ENCODE measurements at places on chromosomes 16 and 17.

DNA sequence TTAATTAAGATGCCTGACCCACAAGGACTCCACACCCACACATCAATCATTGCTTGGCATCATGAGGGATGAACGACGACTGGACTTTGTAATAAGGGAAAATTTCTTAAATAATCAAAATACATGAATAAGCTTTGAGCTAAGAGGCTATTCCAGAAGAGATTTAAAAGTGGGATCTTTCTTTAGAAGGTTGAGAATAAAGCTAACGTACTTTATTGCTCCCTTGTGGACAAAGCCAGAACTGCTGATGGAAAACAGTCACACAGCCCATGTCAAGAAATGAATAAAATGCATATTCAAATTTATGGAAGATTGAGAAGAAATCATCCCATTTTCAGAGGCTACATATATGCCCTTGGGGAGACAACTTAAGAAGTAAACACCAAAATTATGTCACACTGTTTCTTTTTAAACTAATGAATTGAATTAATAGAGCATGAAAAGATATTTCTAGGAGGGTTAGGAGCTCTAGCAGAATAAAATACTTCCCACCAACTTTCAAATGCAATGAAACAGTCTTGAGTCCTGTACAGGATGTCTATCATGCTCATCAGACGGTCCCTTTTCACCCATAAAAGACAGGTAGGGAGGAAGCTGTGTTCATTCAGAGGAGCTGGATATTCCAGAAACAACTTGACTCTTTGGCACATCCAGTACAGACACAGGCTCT, 60.2 kb upstream of the PHOSPHO1 start:
- no peak for DNase-seq

GRCh38 chr16:57799600-57800199, 2.6 kb downstream of the KIFC3 start:
- DNase-seq: peak; percentile 74

DNA sequence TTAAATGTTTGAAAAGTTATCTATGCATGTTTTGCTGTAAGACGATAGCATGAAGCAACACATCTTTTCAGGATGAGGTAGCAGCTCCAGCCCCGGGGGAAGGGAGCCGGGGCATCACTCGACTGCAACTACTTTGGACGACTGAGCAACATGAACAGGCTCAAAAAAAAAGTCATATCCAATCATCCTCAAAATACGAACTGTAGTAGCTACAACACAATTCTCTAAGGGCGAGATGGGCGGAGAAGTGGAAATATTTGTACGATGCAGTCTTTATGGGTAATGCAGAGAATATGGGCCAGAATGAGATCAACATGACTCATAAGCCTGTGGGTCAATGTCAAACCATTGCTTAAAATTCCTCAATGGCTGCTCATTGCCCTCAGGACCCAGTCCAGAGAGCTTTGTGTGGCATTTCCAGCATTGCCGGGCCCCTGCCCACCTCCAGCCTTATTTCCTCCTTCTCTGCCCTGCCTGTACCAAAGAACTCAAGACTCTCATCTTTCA, 17.7 kb upstream of the SMURF2 start:
- no peak for DNase-seq

- DNase-seq: peak; percentile 70
Measured at GRCh38 chr16:29126057-29126494, 141.2 kb downstream of the LAT start.

DNA sequence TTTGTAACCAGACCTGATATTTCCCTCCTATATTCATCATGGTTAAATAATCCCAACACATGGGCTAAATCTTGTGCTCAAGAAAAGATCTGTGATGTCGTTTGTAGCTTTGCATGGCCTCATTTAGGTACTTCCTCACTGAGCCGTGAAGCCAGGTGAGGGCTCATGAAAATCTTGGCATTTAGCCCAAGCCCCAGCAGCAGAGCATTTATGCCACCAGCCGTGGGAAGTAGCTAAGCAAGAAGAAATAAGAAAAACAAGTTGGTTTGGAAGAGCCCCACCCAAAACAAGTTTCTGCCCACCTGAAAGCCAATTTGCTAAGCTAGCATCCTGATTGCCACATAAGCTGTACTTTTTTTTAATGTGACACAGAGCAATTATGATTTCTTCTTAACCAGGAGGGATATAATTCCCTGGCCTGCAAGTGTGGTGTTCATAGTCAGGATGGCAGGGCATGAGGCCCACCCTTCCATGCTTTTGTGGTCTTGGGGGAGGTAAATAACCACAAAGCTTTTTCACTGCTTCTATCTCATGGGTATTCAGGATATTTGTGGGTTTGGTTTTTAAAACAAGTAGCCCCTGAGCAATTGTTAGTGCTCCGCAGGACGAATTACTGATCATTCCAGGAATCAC, 10.5 kb downstream of the TMIGD1 start:
- no peak for DNase-seq

- peak; percentile 95 for DNase-seq
Measured at GRCh38 chr16:67480833-67481560, at the start of gene ATP6V0D1. Gene ATP6V0D1, minus strand, starts transcription at chr16:67481157. Its CDS starts 71 bp downstream, at chr16:67481086.

DNA sequence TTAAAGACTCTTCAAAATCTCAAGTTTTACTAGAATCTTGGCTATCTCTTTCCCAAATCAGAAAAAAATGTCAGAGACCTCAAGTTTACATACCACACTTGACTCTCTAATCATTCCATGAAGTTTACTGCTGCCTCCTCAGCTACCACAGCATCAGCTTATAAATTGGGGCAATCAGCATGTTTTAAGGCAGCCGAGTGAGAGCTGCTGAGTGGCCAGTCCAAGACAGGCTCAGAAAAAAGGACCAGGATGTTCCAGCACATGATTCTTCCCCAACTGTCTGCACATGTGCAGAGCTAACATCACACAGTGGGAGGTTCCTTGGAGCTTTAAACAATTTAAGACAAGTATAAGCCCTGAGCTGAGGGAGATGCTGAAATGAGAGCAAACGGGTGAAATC, 140.6 kb upstream of the NUDT7 start:
- DNase-seq: no peak

DNA sequence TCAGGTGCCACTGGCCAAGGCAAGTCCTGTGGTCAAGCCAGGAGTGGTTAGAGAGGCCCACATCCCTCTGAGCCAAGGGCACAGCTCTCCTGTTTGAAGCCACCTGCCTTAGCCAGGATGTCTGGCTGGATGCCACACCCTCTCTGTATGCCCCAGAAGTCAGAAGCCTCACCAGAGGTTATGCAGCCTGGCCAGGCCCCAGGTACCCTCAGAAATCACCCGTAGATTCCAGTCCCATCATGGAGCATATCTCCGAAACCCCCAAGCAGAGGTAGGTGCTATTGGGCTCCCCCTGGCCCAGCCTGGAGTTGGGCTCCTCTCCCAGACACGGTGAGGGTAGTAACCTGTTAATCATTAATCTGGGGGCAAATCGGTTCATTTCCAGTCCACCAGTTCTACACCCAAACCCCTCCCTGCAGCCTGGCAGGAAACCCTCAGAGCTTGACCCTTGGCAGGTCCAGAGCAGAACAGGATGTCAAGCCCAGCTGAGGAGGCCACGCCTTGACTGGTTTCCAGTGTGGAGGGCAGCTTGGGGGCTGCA, 60.6 kb upstream of the TMEM97 start:
- DNase-seq: no peak

DNA sequence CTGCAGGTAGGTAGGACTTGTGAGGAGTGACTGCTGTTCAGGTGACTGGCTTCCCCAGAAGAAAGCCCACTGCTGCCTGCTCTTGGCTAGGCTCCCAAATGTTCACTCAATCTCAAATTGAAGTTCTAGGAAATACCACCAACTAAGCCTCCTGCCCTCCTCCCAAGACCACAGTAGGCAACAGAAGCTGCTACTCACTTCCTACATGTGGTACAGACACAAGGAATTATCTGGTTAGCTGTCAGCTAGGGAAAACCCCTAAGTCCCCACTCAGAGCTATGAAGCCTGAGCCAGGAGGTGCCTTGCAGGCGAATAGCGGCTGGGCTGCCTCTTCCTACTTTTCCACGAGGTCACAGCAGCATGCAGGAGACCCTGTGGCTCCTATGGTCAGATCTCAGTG, 4.9 kb downstream of the FBXO39 start:
- DNase-seq: no peak

GRCh38 chr17:74393346-74393942, 26.1 kb downstream of the GPR142 start:
- DNase-seq: no peak

DNA sequence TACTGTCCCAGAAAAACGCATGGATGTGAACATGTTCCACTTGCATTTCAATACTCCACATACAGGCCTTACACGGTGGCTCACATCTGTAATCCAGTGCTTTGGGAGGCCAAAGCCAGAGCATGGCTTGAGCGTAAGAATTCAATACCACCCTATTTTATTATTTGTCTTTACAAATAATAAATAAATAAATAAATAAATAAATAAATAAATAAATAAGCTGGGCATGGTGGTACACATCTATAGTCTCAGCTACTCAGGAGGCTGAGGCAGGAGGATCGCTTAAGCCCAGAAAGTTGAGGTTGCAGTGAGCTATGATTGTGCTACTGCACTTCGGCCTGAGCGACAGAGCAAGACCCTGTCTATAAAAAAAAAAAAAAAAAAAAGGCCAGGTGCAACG, 53.9 kb downstream of the PLXDC1 start:
- DNase-seq: no peak

GRCh38 chr16:51062039-51062438, 89.0 kb downstream of the SALL1 start:
- DNase-seq: no peak

DNA sequence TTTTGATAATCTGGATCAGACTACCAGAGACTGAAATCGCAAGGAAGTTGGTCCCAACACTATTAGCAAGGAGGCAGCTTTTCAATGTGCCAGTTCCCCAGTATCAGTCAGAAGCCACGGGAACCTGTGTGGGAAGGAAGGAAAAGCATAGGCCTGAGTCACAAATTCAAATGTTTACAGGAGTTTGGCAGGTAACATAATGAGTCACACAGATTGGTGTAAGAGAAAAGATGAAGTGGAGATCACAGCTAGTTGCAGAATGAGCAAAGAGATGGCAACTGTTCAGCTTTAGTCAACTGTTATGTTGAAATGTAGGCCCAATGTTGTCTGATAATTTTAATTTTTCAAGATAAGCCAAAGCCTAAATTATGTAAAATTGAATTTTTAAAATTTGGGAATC, 28.1 kb upstream of the ITGA2B start:
- no peak for DNase-seq

- no peak for DNase-seq
Measured at GRCh38 chr16:1770328-1771187, 785 bp downstream of the NME3 start.

DNA sequence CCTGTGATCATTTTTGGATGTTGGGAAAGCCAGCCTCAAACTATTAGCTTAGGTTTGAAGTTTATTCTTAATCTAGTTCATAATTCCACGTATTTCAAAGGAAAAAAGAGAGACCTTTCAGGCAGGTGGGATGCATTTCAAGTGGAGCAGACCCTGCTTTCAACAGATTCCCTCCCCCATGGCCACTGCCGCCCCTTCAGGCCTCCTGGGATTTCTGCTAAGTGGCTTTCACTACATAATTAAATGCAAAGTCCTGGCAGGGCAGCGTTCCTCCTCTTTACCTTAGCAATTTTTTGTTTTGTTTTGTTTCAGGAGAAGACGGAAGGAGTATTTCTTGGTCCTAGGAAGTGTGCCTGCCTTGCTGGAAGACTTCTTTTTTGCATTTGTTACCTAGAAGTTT, 36.6 kb downstream of the MAF start:
- DNase-seq: no peak

DNA sequence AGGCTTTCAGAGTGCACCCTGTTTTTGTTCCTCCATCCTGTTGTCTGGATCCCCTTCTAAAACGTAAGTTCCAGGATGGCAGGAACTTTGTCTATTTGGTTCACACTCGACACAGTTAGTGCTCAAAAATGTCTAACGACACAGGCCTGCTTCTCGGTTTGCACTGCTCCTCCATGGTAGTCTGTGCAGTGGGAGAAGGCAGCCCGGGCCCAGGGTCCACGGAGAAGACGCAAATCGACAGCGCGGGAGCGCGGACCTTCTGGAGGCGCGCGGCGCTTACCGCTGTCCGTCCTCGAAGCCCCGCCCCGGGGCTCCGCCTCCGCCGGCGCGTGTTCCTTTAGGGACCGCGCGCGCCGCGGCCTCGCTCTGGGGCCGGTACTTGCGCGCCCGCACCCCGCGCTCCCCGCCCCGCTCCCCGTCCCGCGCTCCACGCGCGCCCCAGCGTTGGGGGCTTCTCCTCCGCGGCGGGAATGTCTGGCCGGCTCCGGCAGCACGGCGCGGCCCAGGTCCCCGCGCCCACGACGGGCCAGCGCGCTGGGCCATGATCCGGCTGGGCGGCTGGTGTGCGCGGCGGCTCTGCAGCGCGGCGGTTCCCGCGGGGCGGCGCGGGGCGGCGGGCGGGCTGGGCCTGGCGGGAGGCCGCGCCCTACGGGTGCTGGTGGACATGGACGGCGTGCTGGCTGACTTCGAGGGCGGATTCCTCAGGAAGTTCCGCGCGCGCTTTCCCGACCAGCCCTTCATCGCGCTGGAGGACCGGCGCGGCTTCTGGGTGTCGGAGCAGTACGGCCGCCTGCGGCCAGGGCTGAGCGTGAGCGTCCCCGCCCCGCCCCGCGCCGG, at the start of gene NT5M:
NT5M (plus strand) TSS at position 364 of the 837 bp plus-strand sequence; CDS start at position 542, 178 bp downstream.
- peak; percentile 27 for DNase-seq

- no peak for DNase-seq
Measured at GRCh38 chr17:57506774-57507127, 238.3 kb downstream of the CCDC182 start.

GRCh38 chr16:51113236-51114125, 37.6 kb downstream of the SALL1 start:
- no peak for DNase-seq

DNA sequence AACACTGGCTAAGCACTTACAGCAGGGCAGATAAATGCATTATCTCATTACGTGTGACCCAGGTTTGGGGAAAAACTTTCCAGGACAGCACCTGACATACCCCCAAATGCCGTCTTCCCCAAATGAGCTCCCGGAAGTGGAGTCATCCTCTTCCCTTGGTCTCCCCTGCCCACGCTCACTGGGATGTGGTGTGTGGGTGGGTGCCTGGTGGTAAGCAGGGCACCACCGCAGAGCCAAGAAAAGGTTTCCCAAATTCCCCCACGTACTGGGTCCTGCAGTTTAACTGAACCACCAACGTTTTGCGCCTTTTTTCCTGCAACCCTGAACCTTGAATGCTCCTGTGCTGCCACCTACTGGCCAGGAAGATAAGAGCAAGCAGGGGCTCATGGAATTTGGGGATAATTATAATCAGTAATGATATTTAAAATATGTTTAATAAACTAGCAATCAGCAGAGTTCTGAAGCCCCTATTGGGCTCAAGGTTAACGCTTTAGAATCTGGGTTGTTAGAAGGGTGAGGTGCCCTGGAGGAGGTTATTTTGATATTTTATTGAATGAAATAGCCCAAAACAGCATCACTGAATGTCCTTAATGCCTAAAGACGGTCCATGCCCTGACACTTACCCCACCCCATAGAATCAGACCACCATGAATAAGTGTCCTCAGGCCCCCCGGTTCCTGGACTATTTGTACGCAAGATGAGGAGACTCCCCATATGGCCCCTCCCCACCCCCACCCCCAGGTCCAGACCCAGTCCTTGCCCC, 8.0 kb downstream of the SPPL2C start:
- peak; percentile 18 for DNase-seq

- DNase-seq: no peak
Measured at GRCh38 chr16:69870761-69871160, 80.4 kb upstream of the CLEC18A start.

- DNase-seq: no peak
Measured at GRCh38 chr16:85431431-85432124, 181.5 kb upstream of the GSE1 start.

Measured in bone marrow (tissue), 2 donors.